ENCODE measurements at places on chromosomes 3 and 15. TPM values are rescaled to one million over a fixed set of nuclear protein-coding genes. Genes with fewer than 3 reads are reported as not detected.

Gene VGLL3
- total RNA-seq, result 25.7 TPM

Gene CCR1
- total RNA-seq, result 7.6 TPM

Gene GP5
- 0.17 TPM for total RNA-seq

Gene TM4SF18
- 0.44 TPM for total RNA-seq

Gene GOLGA6L7
- total RNA-seq, result not detected

Gene ZNF80
- not detected for total RNA-seq

Gene KLHL40
- total RNA-seq, result not detected

Gene ZNF445
- total RNA-seq, result 9.9 TPM
